Omental fat pad (tissue), 4 donors: ENCODE measurements at places on chromosomes 2 and 18.

GRCh38 chr2:121061633-121062032, 223.4 kb downstream of the TFCP2L1 start:
- no peak for DNase-seq

DNA sequence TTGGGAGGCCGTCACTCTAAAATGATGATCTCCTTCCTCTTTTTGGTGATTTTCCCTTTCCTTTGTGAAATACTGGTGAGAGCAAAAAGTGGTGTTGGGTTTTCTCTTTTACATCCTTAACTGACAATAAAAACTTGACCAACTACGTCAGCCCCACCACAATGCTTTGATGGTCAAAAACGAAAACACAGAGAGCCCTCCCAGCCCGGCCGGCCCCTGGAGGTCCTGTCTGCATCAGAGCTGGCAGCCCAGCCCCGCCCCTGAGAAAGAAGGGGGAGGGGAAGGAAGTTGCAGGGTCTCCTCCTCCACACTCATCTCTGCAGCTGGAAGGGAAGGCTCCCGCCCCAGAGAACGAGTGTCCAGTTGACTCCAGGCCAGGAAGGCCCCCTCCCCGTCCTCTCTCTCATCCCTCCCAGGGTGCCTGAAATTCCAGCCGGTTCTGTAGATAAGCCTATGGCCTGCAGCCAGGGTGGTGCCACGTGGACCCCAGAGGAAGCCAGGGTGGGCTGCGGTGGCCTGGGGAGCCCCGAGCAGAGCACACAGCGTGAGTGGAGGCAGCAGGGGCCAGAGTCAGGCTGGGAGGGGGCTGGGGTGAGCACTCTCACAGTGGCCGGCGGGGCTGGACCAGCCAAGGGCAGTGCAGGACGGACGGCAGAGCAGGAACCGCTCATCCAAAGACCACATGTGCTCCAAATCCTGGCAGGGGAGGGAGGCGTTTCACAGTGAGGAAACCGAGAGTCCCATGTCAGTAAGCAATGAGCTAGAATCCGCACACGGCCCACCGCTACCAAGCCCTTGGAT, 19.8 kb downstream of the BIN1 start:
- no peak for DNase-seq

GRCh38 chr2:237691029-237691907, 63.9 kb downstream of the LRRFIP1 start:
- no peak for DNase-seq

DNA sequence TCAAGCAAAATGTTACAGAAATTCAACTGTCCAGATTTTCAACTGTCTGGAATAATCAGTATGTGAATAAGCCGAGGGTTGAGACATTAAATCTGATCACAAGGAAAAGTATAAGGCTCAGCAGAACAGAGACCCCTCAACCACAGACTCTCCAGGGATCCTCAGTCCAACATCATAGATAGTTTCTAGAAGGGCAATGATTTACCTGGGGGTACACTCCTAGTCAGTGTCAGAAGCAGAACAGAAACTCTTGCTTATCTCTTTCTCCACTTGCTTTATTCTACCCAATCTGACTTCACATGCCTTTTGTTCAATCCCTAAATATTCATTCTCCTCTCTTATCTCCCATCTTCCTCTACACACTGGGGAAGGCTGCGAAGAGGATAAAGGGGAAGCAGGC, 36.4 kb downstream of the ICOS start:
- no peak for DNase-seq

GRCh38 chr2:132463719-132464118, 47.1 kb downstream of the GPR39 start:
- no peak for DNase-seq

DNA sequence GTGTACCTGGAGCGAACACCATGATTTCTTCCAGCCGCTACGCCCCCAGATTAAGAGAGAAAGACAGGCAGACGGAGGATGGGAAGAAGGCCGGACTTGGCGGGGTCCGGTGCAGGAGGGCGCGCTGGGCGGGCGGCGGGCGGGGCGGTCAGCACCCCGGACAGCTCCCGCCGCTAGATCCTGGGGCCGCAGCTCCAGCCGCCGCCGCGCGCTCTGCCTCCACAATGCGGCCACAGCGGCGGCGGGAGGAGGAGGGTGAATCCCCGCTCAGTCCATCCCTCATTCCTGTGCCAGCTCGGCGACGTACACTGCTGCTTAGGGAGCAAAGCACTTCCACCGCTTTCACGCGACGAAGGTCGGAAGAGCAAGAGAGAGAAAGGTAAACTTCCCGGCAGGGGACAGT, at the start of gene AKAIN1:
Gene AKAIN1 (minus strand): TSS at position 226 of the 403 bp plus-strand sequence. CDS start 204 bp downstream, at position 22.
- no peak for DNase-seq

DNA sequence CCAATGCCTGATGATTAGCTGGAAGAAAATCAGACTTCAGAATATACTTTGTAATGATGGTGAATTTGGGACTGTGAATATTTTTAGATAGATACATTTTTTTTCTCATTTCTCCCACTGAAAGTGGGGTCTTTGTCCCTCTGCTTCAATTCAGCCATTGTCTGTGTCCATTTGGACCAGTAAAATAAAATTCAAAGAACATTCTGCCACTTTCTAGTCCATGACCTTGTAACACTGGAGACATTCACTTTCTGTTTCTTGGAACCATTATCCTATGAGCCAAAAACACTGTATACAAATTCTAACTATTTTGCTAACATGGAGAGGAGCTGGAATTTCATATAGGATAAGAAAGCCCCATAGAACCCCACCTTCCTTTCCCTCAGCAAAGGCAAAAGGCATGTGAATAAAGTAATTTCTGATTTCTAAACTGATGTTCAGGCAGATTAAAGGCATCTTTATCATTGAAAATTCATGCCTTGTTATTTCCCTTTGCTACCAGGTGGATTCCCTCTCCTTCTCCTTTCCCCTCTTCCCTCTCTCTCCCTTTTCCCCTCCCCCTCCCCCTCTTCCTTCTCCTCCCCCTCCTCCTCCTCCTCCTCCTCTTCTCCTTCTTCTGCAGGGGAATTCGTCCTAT, 2010.4 kb upstream of the LRRTM1 start:
- DNase-seq = no peak

GRCh38 chr2:127771756-127772155, 39.2 kb downstream of the WDR33 start:
- DNase-seq = no peak

DNA sequence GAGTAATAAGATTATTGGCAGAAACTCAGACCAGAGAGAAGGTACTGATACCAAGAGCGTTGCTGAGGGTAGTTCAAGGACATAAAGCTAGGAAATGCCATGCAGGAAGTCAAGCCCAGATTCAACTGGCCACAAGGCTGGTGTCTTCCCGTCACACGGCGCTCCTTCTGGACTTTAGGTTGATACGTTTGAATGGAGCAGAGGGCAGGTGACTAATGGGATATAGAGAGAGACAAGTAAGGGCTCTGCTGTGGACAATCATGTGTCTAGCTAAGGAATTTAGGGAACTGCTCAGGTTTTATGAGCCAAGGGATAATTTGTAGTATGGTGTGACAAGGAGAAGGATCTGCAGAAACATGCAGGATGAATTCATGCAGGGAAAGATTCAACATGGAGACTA, 83.9 kb upstream of the MC2R start:
- no peak for DNase-seq

DNA sequence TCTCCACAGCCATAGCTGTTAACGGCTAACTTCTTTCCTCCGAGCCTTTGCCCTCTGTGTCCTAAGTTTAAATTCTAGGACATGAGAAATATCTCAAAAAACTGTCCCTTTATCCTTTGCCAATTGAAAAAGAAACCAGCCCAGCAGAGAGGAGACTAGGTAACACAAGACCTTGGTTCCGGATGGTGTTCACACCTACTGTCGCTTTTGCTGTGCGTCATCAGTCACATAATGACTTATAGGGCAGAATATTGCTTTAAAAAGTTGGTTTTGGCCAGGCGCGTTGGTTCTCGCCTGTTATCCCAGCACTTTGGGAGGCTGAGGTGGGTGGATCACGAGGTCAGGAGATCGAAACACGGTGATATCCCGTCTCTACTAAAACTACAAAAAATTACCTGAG, 66.2 kb downstream of the SP3 start:
- no peak for DNase-seq

GRCh38 chr2:61988462-61989366, 83.2 kb downstream of the COMMD1 start:
- no peak for DNase-seq

GRCh38 chr2:149219856-149220255, 110.5 kb upstream of the LYPD6 start:
- DNase-seq = no peak

DNA sequence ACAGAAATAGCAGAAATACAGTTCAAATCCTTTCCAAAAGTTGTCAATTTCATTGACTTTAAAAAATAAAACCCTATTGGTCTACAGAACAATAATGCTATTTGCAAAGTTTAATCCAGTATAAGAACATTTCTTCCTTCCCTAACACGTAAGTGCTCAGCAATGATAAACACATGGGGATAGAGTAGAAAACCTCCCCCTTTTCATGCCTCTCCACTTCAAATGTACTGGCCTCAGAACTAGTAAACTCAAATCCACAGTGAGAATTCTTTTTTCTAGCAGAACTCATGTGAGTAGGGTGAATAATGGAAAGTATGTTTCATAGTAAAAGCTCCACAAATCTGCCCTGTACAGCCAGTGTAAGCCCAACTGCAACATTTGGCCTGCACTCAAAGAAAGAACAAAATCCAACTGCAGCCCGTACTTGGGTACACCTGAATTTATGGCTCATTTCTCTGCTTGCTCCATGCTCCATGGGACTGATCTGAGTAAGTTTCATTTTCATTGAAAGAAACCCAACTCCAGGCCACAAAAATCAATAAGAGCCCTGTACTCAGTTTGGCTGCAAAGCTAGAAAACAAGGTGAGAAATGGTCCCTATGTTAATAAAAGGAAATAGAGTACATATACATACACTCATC, 115.0 kb upstream of the RMDN2 start:
- DNase-seq = no peak

GRCh38 chr2:59046401-59047372, 805.6 kb upstream of the FANCL start:
- DNase-seq = no peak

- no peak for DNase-seq
Measured at GRCh38 chr18:63319383-63320122, at the start of gene BCL2. Gene BCL2 (minus strand): TSS chr18:63319769.

- DNase-seq = no peak
Measured at GRCh38 chr18:61388010-61388409, 54.8 kb downstream of the CDH20 start.

DNA sequence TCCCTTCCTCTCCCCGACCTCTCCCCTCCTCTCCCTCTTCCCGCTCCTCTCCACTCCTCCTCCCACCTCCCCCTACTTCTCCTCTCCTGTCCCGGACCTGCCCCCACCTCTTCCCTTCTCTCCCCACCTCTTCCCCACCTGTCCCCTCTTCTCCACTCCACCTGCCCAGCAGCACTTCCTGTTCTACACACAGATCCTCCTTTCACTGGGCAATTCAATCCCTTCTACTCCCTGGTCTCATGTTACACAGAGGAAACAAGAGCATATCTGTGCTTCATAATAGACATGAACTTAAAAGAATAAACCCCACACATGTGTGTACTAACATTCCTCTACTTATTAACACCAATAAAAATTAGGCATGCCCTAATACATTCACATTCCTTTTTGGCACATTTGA, 34.8 kb downstream of the TIMM21 start:
- no peak for DNase-seq

GRCh38 chr2:459931-460330, 172.0 kb upstream of the ALKAL2 start:
- no peak for DNase-seq

GRCh38 chr2:105329561-105330495, at the start of gene TGFBRAP1:
Gene TGFBRAP1 (minus strand): TSS chr2:105329735. CDS start chr2:105308301, 21,434 bp downstream.
- no peak for DNase-seq

DNA sequence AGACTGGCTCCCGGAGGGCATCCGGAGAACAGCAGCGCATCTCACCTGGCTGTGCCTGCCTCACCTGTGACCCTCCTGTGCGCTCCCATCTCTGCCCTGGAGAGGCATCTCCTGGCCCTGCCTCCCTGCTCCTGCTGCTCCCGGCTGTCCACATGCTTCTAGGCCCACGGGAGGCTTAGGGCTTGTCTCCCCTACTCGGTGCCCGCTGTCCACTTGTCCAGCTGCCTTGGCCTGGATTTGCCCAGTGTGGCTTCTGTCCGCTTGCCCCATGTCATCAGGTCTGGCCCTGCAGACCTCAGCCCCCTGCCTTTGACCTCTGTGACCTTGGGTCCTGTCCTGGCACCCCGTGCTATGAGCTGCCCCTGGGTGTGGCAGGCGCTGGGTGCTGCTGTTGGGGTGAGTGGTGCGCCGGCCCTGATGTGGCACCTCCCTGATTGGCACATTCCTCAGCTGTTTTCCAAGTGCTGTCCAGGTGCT, 4.5 kb downstream of the BOK start:
- no peak for DNase-seq

DNA sequence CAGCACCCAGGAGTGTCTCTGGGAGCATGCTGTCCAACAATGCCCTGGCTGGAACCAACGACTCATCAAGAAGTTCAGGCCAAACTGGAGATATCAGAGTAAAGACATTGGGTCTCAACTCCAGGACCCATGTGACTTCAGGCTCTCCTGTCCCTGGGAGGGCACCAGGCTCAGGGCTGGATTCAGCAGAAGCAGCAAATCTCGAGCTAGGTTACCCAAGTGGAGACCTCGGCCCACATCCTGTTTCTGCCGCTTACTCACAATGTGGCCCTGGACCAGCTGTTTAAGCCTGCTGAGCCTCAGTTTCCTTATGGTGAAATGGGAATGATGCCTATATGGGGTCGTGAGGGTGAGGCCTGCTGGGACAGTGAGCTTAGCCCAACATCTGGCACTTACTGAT, 9.3 kb upstream of the OTOF start:
- DNase-seq = no peak

GRCh38 chr2:217977840-217978535, 24.8 kb downstream of the TNS1 start:
- DNase-seq = no peak

DNA sequence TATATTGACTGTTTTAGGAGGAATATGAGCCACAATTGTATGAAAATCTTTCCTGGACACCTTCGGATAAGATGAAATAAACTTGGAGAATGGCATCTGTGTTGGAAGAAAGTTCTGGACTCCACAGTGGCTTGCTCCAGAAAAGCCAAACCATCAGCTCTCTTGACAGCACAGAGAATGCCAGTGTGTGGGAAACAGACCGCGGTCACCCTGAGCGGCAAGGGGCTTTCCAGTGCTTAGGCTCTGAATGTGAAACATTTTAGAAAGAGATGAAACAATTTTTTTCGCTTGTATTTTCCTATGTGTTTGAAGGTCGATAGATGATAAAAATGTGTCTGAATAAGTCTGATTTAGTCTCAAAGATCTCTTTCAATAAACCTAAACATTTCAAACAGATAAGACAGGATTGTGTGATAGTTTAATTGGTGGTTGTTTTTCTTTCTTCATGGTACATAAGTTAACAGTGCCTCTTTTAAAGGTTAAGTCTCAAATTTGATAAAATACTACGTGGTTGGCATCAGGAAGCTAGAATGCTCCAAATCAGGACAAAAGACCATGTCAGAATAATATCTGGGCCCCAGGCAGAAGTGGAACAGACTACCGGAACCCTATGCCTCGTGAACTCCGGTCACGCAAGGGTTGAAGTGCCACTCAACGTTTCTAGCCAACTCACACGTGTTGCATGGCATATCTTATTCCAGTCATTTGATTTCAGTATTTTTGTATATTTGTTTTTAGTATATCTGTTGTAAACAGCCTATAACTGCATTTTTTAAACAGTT, 28.9 kb downstream of the PTGR3 start:
- DNase-seq = no peak
